Lower lobe of right lung (tissue), 2 donors: ENCODE measurements at places on chromosomes 7 and 10.

DNA sequence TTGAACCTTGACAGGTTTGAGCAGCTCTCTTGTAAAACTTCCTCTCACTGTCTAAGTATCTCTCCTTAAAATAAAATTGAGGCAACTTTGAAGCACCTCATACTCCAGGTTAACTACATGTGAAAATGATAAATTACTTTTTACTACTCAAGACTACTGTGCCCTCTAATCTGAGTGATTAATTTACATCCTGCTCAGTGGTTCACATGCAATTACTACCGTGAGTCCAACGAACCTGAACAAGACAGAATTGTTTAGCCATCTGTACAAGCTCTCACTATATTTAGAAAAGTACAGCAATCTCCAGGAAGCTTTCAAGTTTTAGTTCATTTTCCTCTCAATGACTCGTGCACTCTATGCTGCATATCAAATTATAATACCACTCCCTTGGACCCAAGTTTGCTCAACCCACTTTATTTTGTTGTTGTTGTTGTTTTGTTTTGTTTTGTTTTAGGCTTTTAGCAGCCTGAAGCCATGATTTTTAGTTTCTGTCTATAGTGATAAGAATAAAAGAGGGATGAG is 21.2 kb downstream of the PDE1C start:
- DNase-seq = no peak

GRCh38 chr7:41232086-41232485 is 470.8 kb downstream of the INHBA start:
- DNase-seq = no peak

DNA sequence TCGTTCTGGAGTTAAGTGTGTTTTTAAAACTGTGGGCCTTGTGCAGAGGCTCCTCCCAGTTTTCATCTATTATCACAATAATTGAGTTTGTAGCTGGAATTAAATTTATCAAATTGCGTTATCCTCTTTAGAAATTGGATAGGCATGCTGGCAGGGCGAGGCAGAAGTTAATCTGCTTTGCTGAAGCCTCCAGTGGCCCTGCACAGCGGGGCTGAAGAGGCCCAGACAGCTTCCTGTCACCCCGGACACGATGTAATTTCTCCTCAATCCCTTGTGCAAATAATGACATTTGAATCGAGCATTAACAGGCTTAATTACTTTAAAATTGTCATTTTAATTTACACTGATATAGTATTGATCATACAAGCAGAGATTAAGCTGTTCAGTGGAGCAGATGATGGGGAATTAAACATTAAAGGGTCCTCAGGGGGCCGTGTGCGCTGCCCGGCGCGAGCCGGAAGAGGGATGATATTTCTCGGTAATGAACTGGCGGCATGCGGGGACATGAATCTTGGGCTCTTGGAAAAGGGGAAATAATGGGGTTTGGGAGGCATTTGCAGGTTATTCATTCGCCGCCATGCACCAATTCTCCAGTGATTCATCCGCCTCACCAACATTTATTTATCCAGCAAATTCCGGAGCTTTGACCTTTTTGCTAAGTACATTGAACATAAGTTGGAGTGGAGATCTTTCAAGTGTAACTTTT is 118.5 kb downstream of the NKX6-2 start:
- DNase-seq = peak; percentile 35

DNA sequence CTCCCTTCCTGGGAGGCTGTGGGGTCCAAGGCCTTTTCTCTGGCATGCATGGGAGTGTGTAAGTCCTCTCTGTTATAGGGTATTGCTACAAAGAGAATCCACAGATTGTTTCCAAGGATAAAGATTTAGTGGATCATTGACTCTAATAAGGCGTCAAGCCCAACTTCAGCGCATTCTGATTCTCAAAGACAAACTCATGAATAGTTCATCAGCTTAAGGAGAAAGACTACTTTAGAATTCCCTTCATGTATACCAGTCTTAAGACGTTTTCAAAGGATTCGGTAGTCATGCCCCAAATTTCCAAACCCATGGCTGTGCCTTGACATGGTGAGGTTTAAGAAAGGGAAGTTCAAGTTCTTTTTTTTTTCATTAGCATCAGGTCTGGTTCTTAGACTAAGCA is 46.6 kb upstream of the ABLIM1 start:
- no peak for DNase-seq

DNA sequence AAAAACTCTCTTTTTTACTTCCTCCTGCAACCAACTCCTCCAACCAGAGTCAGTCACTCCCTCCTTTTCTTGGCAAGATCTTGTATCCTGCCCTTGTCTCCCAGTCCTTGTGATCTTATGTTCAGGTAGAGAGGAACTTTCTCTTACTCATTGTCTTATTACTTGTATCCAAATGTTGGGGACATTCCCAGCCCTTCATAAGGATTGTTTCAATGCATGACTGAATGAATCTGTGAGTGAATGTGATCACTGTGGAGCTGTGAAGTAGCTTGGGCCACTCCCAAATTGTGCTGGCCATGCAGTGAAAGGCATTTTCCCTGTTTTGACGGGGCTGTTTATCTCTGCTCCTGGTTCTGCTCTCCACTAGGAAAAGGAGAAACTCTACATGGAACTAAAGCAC is 93.7 kb downstream of the CFAP58 start:
- DNase-seq = no peak

GRCh38 chr10:132685101-132685891 is 100.7 kb downstream of the NKX6-2 start:
- DNase-seq = peak; percentile 75

DNA sequence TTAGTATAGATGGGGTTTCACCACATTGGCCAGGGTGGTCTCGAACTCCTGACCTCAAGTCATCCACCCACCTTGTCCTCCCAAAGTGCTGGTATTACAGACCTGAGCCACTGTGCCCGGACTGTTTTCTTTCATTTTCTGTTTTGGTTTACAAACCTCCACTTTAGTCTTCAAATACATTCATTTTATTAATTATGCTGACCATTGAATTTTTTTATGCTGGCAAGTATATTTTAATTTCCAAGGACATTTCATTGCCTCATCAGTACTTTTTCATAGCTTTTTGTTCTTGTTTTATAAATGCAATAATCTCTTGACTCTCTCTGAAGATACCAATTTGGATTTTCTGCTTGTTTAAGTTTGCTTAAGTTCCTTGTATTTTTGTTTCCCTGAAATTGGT is 170.5 kb downstream of the CACNB2 start:
- no peak for DNase-seq

DNA sequence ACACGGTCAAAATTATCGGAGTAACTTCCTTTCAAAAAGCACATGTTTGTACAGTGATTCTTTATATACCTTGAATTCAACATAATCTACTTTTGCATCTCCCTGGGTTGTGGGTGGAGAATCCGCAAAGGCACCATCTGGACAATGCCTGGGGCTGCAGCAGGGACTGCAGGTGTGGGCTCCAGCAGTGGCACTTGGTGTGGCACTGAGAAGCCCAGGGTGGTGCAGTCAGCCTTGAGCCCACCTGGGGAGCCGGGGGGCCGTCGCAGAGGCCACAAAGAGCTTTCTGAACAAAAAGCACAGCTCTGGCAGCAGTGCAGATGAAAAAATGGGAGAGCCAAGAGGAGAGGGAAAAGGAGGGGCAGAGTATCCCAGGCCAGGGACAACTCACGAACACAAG is 22.2 kb downstream of the PARD3 start:
- DNase-seq = no peak

- no peak for DNase-seq
Measured at GRCh38 chr10:14306190-14306589, 24.5 kb downstream of the FRMD4A start.

DNA sequence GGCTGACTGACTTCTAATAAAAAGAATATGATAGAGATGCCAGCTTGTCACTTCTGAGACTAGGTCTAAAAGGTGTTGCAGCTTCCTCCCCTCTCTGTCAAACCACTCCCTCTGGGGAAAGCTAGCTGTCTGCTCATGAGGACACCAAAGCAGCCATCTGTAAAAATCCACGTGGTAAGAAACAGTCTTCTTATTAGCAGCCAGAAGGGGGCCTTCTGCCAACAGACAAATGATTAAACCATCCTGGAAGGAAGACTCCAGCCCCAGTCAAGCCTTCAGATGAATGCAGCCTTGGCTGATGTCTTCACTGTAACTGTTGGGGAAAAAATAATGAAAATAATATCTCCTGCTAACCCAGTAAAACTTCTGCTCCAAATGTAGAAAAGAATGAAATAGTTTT is 41.9 kb upstream of the DAGLB start:
- no peak for DNase-seq

- DNase-seq = no peak
Measured at GRCh38 chr7:132577206-132578049, 1.2 kb upstream of the PLXNA4 start.

- DNase-seq = no peak
Measured at GRCh38 chr7:30363778-30364563, 79.6 kb downstream of the ZNRF2 start.

DNA sequence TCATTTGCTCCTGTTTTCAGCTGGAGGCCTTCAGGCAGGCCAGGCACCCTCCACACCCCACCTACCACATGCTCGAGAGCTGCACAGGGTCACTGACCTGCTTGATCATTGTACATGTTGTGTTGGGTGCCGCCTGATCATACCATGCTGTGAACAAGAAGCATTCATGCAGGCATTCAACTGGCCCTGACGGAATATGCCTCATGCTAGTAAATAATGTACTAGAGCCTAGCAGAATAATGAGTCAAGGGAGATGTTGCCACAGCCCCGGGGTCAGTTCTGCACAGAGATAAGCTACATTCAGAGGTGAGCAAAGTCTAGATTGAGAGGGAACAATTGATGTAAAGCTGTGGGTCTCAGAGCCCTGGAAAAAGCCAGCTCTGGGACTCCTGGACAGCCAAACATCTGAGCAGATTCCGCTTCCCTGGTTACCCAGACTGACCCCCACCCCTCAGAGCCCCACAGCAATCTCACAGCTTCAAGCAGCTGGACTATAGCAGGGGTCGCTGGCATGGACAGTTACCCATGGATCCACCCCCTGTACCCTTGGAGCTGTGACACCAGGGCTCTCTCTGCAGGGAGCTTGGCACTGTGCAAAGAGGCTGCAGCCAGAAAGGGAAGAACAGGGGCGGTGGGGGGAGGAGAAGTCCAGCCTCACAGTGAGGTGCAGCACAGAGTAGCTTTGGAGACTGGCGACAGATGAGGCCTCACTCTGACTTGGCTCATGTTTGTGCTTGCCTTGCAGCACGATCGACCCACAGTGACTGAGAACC is 86.6 kb downstream of the FRMPD2 start:
- no peak for DNase-seq

DNA sequence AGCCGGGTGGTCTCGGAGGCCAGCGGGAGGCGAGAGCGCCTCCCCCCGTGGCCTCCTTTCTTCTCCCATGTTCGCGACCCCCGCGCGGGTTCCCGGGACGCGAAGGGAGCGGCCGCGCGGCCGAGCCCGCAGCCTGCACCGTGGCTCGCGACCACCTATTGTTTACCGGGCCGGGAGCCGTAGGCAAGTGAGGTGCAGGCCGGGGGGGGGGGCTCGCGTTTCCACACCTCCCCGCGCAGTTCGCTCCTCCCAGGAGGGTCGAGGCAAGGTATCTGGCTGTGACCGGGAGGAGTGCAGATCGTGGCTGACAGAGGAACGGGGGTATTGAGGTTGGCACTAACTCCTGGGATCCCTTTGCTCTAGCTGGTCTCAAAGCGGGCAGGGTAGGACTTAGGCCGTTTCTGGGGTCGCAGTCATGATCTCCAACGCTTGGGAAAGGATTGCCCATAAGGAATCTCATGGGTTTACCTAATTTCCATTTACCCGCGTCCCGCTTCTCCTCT is 734 bp downstream of the PTPN12 start:
- DNase-seq = peak; percentile 64

DNA sequence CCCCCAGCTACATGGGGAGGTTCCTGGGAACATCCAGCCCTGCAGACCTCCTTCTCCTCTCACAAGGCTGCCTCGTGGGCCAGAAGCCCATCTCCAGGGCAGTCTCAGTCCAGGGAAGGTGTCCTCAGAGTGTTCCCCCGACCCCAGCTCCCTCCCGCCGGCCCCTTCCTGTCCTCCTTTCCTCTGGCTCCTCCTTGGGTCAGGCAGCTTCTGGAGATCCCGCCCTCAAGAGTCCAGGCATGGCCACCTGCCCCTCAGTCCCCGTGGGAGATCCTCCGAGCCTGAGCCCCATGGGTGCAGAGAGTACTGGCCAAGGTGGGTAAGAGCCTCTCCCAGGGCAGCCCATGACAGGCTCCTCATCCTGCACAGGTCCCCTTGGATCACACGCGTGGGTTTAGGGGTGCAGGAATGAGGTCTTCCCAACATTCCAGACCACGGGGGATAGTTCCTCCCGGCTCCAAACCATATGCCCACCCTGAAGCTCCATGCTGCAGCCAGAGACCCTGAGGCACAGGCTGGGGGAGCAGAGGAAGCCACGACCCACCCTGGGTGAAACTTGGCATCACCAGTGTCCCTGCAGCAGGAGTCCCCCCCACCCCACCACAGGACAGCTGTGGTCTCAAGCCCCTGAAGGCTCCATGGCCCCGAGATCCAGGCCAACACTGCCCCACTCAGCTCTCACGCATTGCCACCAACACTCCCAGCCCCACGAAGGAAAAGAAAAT is 65.5 kb downstream of the OAT start:
- no peak for DNase-seq
